Transverse colon (tissue), 4 donors: ENCODE measurements at places on chromosomes 5 and 9.

- no peak for DNase-seq
These were observed 40.1 kb downstream of the TMEM167A start for GRCh38 chr5:83036991-83037575.

GRCh38 chr9:91541734-91542133 is 118.1 kb upstream of the NFIL3 start:
- no peak for DNase-seq

- no peak for DNase-seq
These were observed 71.2 kb downstream of the UHRF2 start for GRCh38 chr9:6484210-6484609.

GRCh38 chr5:126497506-126497905 is 74.3 kb downstream of the GRAMD2B start:
- DNase-seq = no peak

DNA sequence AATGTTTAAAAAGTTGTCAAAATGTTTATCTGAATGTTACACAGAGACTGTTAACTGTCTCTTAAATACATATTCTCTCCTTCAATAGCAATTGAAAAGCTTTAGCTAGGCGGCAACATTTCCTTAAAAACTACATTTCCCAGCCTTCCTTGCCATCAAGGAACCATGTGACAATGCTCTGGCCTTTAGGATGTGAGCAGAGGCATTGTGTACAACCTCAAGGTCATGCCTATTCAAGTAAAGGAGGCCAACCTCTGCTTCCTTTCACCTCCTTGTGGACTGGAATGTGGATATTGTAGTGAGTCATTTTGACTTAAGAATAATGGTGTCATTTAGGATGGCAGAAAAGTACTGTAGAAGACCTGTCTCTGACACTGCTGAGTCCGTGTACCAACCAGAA is 23.7 kb upstream of the MROH2B start:
- no peak for DNase-seq

DNA sequence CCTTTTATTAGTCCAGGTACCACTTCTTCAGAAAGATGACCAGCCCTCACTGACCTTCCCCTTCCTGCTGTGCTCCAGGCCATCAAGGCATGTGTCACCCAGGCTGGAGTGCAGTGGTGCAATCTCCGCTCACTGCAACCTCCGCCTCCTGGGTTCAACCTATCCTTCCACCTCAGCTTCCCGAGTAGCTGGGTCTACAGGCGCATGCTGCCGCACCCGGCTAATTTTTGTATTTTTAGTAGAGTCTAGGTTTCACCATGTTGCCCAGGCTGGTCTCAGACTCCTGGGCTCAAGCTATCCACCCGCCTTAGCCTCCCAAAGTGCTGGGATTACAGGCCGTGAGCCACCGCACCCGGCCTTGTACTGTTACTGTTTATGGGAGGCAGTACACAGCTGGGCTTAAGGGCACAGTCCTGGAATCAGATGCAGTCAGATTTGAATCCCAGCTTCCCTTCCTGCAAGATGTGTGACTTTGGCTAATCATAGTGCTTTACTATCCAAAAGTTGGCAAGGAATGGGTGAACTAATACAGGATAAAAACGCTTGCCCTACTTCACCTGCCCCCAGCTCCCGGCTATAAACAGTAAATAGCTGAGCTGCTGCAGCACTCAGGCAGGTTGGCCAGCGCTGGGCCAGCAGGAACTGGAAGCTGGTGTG is 483 bp upstream of the EIF4EBP3 start:
- DNase-seq = peak; percentile 58

DNA sequence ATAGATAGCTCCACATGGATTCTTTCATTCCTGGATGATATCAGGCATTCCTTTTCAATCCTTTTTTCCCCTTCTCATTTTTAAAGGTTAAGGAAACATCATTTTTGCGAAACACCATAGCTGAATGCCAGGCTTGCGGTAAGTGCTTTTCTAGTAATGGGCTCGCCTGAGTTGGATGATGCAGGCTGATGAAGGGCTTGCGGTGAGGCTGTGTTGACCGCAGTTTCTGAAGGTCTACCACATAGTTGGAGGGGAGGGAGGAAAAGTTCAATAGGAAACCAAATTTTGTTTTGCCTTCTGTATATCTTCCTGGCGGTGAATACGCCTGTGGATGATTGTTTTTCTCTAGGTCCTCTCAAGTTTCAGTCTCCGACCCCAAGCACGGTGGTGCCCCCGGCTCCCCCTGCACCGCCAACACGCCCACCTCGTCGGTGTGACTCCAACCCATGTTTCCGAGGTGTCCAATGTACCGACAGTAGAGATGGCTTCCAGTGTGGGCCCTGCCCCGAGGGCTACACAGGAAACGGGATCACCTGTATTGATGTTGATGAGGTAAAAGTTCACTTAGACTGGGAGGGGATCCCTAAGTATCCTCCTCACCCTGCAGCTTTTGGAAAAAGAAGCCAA is 24.3 kb downstream of the THBS4 start:
- DNase-seq = no peak

DNA sequence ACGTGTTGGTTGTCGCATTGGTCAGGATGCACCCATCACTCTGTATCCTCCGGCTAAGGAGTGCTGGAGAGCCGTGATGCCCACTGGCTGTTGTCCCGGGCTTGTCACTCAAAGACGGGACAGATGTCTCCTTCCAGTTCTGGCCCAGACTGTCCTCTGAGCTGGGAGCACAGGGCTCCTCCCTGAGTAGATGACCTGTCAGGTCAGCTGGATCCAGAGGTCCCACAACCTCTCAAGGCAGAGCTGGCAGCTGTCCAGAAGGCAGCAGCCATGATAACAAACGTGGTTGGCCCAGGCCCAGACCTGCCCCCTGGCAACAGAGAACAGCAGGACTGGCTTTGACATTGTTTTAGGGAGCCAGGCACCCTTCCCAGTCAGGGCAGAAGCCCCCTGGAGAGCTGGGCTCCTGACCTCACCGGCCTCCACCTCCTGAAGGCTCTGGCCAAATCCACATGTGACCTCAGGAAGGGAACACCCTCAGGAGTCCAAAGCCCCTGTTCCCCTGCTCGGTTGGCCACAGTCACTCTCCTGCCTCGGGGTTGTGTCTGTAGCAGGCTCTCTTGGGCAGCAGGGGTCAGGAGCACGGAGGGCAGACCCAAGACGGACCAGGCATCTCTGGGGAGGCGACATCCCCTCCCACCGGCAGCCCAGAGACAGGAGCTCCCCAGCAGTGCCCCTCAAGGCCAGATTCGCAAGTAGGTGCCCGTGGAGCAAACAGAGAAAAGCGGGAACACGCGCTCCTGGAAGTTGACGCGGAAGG is 10.3 kb downstream of the TRIM7 start:
- no peak for DNase-seq

DNA sequence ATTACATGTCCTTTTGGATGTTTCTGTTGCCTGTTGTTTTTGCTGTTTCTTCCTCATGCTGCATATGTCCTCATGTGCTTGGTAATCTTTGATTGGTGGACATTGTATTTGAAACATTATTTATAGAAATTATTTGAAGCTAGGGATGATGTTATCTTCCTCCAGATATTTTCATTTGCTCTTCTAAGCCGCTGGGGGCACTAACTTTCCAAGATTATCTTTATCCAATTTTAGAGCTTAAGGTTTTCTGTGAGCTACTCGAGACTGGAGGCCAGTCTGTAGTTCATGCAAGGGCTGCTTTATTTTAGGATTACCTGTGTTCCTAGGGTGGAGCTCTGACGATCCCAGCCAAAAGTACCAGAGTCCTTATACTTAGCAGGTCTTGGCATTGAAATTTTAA is 40.9 kb downstream of the STX17 start:
- DNase-seq = no peak

GRCh38 chr9:99682870-99683269 is 138.8 kb upstream of the NR4A3 start:
- DNase-seq = no peak

- no peak for DNase-seq
These were observed 2229.2 kb upstream of the C9orf72 start for GRCh38 chr9:29802454-29802853.

- no peak for DNase-seq
These were observed 18.0 kb downstream of the XRCC4 start for GRCh38 chr5:83095163-83095956.

GRCh38 chr9:127612939-127613582 is 984 bp downstream of the STXBP1 start:
- peak; percentile 54 for DNase-seq

DNA sequence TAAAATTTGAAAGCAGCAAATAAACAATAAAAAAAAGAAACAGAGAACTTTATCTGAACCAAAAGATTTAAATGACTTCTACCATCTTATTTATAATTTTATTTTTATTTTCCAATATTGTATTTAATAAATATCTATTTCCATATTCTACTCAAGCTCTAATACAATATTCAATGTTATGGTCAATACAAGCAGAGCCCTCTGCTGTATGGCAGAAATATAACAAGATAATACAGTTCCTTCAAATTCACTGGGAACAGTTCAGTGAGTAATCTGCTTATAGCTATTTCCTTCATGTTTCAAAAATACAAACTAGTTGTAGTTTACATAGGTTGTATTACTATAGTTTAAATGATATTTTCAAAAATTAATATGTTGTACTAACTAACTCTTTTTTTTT is 332.7 kb downstream of the PRDM9 start:
- DNase-seq = no peak

DNA sequence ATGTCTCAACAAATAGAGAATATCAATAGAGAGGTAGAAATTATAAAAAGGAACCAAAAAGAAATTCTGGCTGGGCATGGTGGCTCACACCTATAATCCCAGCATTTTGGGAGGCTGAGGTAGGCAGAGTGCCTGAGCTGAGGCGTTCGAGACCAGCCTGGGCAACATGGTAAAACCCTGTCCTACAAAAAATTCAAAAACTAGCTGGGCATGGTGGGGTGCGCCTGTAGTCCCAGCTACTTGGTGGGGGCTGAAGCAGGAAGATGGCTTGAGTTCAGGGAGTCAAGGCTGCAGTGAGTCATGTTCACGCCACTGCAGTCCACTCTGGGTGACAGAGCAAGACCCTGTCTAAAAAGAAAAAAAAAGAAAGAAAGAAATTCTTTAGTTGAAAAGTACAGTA is 24.9 kb downstream of the IPPK start:
- no peak for DNase-seq

GRCh38 chr9:125407974-125408900 is 146.6 kb downstream of the GAPVD1 start:
- DNase-seq = peak; percentile 76

DNA sequence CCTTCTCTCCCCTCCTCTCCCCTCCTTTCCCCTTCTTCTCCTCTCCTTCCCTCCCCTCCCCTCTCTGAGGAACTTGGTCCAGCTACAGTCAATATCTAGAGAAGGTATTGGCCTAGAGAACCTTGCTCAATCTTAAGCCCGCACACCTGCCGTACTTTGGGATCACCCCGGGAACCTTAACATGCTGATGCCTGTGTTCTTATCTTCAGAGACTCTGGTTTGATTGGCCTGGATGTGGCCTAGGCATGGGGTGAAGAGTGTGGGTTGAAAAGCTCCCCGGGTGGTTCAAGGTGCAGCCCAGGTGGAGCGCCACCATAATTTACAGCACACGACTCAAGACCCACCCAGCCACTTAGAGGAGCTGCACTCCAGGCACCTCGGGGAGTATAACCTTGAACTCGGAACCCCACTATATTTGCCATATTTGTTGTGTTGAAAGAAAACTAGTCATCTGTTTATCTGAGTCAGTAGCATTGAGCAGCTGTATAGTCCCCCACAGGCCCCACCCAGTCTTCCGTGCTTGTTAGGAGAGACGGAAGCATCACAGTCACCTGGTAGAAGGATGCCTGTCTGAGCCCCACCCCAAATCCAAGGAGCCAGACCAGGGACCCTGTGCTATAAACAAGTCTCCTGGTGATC is 14.4 kb upstream of the PHF19 start:
- DNase-seq = no peak

GRCh38 chr5:65423623-65424022 is 58.1 kb downstream of the ADAMTS6 start:
- DNase-seq = no peak

GRCh38 chr9:88658311-88658822 is 123.4 kb downstream of the NXNL2 start:
- no peak for DNase-seq

GRCh38 chr5:116371935-116372334 is 202.7 kb downstream of the SEMA6A start:
- no peak for DNase-seq

DNA sequence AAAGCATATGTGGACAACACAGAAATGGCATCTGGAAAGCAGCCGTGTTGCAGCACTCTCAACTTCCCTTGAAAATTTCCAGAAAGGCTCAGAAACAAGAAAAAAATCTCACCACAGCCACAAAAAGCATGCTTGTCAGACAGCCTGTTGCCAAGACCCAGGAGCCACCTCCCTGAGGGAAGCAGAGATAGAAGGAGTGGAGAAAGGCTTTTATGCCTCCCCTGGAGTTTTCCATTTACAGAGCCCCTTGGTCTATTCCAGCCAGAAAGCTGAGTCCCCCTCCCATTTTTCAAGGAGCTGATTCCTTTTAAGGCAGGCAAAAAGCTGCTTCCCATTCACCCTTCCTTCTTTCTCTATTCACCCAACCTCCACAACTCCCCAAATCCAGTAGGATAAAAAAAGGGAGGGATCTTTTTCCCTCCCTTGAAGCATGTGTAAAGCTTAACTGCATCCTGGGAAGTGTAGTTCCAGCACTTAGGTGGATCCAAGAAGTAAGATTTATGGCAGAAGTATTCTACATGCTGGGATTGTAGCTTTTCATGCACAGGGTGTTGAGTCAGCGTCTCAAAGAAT is 37.1 kb upstream of the PALM2AKAP2 start:
- DNase-seq = no peak

DNA sequence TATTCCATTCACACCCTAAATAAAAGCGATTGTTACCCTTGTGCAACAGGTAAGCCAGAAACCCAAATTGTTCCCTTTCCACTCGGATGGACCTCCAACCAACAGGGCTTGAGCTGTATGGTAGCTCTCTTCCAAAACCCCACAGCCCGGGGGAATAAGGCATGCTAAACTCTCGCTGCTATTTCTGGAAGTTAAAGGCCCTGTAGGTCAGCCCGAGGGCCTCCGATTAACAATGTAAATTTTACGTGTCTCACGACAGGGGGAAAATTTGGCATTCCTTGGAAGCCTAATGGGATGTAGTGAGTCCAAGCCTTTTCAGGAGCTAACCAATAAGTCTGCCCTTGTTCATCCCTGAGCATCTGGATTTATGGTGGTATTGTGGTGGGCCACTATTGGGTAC is 26.0 kb downstream of the CNOT8 start:
- DNase-seq = no peak

DNA sequence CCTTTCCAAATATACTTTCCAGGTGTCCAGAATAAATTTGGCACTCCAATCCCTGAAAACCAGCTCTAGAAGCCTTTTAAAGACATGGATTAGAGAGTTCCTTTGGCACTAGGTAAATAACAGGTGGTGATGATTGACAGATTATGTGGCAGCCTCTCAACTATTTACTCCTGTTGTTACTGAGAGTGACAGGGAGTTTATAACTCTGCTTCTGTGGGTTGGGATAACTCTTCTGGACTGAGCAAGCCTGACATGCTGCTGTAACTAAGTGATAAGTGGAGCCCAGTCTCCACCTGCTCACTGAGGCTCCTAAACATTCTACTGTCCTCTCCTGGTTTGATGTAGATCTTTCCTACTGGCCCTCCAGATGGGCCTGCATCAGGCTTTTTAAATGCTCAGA is 693.2 kb upstream of the FTMT start:
- DNase-seq = no peak
